ENCODE measurements at places on chromosomes 4 and X.

DNA sequence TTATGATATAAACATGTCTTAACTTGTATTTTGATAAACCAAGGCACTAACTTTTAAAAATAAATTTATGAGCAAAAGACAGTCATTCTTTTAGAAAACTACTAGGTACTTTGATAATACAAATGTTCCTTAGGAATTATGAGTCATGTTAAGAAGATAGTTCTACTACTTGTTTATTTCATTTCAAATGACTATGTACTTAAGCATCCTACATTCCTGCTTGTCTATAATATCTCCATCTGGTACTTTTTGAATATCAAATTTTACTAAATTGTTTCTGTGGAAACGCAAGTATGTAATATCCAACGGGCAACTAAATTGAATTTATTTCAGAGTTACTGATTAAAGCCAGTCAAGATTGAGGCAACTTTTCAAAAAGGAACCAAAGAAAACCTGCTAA, 61.8 kb downstream of the CAMK2D start:
- no peak for DNase-seq

- no peak for DNase-seq
Measured at GRCh38 chrX:147228153-147228552, 413.6 kb upstream of the CXorf51A start.

GRCh38 chrX:153446950-153447580, 1.2 kb upstream of the TREX2 start:
- no peak for DNase-seq

DNA sequence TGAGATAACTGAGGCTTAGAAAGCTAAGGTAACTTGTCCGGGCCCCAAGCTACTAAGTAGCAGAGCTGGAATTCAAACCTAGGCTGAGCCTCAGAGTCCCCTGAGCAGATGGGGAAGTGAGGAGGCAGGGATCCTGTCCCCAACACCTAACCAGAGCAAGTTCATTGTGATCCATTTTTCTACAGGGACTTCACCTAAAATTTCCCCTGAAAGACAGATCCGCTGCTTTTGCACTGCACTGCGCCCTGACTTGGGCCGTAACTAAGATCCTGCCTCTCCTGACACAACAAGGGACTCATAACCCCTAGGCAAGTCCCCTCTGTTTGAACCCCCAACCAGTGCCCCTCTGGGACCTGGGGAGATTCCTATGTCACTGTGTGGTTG, 25.6 kb upstream of the MTM1 start:
- DNase-seq, result no peak

DNA sequence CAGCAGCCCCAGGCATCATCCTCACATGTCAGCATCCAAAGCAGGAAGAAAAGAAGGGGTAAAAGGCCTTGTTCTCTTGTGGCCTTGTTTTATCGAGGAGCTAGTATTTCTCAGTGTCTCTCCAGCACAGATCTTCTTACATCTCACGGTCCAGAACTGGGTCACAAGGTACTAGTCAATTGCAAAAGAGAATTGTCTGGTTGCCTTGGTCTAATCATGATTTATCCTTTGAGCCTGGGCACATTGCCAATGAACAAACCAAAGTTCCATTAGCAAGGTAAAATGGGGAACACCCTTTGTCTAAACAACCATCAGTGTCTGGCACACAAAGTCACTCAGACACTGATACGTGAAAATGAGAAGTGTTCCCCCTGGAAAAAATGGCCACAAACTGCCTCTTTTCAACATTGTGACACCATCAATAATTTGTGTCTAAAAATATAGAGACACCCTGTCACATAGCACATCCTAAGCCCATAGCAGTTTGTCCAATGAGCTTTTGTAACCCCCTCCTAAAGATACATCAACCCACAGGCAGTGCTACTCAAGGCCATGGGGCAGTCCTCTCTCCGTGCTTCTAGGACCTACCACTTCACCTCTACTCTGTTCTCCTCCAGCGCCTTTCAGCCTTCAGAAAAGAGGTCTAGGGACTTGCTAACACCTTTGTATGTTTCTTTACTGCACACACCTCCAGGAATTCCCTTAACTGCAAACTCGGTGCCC, 534.4 kb downstream of the MID1IP1 start:
- no peak for DNase-seq

DNA sequence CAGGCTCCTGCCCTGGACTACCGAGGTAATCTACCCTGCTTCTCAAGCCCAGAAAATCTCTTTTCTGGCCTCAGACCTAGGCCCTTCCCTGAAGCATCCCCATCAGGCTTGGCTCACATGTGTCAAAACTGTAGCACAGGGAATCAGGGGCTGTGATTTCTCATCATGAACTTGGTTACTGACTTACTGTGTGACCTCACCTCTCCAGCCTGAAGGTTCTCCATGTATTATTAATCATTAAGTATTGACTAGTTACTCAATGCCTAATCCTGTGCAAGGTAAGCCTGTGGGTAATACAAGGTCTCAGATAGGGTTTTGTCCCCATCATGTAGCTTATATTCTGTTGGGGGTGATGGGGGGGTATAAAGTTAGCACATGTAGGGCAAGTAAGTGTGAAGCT, 6.8 kb downstream of the SRPX2 start:
- no peak for DNase-seq

DNA sequence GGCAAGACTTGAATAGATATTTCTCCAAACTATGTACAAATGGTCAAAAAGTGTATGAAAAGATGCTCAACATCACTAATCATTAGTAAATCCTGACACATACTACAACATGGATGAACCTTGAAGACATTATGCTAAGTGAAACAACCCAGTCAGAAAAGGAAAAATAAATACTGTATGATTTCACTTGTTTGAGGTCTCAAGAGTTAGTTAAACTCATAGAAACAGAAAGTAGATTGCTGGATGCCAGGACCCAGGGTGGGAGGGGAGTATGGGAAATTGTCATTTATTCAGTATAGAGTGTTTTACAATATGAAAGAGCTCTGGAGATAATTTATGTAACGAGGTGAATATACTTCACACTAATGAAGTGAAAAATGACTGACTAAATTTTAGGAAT, 32.4 kb downstream of the PRMT9 start:
- no peak for DNase-seq

DNA sequence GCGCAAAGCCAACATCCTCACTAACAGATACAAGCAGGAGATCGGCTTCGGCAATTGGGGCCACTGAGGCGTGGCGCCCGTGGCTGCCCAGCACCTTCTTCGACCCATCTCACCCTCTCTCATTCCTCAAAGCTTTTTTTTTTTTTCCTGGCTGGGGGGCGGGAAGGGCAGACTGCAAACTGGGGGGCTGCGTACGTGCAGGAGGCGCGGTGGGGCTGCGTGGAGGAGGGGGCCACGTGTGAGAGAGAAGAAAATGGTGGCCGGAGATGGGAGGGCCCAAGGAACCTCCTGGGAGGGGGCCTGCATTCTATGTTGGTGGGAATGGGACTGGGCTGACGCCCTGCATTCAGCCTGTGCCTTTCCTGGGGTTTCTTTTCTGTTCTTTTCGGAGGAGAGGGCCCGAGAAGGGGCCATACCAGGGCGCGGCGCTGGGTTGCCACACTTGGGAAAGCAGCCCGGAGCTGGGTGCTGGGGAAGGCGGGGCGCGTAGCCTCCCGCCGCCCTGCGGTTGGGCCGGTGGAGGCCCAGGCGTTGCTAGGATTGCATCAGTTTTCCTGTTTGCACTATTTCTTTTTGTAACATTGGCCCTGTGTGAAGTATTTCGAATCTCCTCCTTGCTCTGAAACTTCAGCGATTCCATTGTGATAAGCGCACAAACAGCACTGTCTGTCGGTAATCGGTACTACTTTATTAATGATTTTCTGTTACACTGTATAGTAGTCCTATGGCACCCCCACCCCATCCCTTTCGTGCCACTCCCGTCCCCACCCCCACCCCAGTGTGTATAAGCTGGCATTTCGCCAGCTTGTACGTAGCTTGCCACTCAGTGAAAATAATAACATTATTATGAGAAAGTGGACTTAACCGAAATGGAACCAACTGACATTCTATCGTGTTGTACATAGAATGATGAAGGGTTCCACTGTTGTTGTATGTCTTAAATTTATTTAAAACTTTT, 4.5 kb downstream of the MID1IP1 start:
- peak; percentile 64 for DNase-seq

DNA sequence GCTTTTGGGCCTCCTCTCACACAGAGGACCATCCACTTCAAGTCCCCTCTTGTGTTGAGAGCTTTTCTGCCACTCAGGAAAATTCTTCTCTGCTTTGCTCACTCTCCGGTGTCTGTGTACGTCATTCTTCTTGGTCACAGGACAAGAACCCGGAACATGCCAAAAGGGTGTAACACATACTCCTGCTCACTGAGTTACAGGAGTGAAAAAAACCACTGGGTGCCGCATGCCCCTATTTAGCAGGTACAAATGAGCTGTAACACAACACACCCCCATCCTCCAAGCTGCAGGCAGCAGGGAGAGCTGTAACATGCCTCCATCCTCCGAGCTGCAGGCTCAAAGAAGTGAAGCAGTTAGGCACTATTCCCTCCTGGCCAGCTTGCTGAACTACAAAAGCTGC, 13.0 kb upstream of the CXCL2 start:
- DNase-seq, result no peak

DNA sequence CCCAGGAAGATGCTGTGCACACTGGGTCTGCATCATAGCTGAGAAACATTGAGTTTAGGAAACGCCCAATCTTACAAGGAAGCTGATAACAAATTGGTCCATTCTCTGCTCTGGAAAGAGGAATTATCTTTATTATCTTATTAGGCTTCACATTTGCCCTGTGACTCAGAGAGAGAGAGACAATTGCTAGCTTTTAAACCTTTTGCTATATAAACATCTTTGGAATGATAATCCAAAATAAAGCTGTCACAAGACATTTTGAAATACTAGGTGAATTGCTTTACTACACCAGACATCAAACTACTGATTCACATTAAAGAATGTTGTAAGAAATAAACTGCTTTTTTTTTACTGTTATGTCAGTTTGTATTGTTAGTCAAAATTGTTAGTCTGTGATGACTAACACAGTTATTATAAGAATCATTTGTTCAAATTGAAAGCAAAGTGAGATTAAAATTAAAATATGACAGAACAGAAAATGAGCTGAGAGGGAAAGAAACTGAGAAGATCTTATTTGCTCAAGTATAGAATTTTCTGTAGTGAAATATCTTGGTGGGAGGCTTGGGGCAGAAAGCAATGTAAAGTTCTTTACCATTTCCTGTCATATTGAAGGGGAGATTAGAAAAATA, 765.4 kb upstream of the PCDH10 start:
- DNase-seq, result no peak

DNA sequence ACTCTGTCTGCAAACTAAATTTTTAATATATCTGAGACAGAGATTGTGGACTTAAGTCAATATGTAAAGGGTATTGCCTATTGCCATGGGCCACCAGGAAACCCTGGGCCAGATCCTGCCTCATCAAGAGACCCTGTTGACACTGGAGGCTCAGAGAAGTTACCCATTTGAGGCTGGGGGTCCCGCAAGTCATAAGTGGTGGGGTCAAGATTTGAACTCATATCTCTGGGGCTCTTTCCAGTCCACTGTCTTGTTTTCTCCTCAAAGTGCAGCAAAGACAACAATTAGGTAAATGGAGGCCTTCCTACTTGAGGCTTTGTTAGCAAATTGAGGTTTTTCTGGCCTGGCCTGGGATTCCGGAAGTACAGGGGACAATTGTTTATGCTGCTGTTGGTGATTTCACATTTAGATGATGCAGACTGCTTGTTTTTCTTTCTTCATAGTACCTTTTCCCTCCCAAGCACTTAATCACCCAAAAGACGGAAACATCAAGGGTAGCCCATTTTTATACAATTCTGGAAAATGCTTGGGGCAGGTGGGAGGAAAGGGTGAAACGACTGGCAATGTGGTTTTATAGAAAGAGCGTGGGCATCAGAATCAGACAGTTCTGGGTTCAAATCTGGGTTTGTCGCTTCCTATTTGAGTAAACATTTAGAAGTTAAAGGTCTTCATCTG, 160.0 kb downstream of the SMIM20 start:
- DNase-seq, result no peak

GRCh38 chr4:44150091-44150576, 298.5 kb downstream of the KCTD8 start:
- DNase-seq, result no peak

DNA sequence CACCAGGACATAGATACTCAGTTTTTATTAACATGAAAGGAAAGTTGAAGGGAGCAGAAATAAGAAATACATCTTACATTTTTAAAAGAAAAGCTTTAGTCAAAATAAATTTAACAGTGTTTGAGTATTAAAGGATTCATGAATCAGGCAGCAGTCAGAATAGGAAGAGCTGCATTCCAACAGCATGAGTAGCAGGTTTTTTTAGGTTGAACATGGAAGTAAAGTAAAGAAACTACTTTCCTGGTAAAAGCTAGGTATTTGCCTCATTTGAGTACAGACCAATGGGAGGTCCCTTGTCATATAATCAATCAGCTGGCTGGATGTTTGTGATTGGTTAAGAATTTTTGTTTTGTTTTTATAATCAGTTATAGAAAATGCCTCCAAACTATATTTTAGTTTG, 645.9 kb upstream of the INTU start:
- no peak for DNase-seq

DNA sequence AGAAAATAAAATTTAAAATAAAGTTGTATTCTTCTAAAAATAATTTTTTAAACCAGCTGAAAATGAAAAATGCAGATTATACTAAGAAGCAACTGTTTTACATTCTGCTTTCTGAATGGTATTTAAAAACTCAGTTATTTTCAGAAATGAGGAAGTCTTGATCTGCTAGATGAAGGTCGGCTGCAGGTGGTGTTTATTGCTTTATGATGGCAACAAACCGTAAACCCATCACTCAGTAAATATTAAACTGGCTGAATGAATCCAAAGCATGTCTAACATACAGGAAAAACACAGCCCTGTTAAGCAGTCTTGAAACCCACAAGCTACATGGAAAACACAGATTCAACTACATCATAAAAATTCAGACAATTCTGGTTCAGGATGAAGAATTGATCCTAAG, 29.3 kb downstream of the DYNLT3 start:
- DNase-seq, result no peak

DNA sequence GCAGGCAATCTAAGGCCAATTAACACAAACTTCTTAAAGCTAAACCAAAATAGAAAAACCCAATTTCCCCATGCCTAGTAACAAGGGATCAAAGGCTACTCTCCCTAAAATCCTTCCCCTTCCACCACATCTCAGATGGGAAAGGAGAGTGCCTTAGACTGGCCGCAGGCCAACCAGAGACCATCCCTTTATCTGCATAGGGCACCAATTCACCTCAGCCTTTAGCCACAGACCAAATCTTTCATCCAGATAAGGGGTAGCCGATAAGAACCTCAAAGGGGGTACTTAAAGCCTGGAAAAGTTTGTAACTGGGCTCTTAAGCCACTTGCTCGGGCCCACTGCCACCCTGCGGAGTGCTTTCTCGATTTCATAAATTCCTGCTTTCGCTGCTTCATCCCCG, 68.3 kb downstream of the TEX13C start:
- DNase-seq, result no peak

DNA sequence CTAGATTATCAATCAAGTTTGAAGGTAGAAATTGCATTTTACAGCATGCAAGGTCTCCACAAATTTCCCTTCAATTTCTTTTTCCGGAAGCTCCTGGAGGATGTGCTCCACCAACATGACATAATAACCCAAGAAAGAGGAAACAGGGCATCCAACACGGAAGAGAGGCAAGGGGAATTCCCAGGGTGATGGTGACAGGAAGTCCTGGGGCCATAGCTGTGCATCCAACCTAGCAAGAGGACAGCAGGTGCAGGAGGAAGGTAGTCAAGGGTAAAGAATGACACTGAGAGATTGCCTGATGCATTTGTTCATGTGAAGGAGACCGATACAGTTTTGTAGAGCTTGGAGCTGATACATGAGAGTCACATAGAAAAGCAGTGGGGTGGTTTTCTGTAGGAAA, 115.7 kb upstream of the LSM6 start:
- no peak for DNase-seq
